Daoy (cell line): ENCODE measurements at places on chromosomes 5 and 9.

DNA sequence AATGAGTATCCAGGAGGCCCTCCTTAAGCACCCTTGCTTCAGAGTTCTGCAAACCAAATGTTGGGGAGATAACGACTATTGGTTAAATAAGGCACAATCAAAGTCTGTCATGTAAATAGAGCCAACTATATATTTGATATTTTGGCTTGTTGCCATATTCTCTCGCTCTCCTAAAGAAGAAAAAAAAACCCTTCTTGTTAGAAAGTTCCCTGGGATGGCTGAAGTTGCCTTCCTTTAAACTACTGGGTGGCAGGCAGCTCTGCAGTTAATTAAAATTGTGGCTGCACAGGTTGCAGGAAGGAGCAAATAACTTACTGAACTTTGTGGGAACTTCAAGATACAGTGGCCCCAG lies 227.0 kb upstream of the ANKRD55 start:
- no peak for DNase-seq

DNA sequence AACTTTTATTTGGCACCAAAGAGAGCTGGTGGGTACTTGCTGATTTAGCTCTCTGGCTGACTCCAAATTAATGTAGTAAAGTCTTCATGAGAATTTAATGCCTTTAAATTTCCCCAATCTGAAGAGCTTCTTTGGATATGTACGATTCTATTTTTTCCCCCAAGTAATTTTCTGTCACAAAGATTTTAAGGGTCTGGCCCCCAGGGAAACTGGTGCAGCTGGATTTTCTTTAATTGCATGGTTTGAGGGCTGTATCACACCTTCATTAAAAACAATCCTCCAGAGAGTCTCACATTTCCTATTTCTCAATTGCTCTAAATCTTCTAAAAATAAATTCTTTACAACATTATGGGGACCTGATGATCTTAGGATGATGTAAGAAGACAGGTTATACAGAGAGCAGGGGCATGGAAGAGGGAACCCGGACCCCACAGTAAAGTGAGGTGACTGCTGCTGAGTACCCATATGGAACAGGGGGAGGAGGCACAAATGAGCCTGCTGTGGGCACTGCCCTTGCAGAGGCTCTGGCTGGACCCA lies 158.9 kb downstream of the ENTREP1 start:
- no peak for DNase-seq

GRCh38 chr5:157672976-157673375 lies 1.6 kb downstream of the C5orf52 start:
- DNase-seq: no peak

- DNase-seq: no peak
These were observed 52.8 kb upstream of the CARTPT start for GRCh38 chr5:71666321-71666720.

- DNase-seq: no peak
These were observed 336.9 kb upstream of the DMAC1 start for GRCh38 chr9:8136477-8136876.

DNA sequence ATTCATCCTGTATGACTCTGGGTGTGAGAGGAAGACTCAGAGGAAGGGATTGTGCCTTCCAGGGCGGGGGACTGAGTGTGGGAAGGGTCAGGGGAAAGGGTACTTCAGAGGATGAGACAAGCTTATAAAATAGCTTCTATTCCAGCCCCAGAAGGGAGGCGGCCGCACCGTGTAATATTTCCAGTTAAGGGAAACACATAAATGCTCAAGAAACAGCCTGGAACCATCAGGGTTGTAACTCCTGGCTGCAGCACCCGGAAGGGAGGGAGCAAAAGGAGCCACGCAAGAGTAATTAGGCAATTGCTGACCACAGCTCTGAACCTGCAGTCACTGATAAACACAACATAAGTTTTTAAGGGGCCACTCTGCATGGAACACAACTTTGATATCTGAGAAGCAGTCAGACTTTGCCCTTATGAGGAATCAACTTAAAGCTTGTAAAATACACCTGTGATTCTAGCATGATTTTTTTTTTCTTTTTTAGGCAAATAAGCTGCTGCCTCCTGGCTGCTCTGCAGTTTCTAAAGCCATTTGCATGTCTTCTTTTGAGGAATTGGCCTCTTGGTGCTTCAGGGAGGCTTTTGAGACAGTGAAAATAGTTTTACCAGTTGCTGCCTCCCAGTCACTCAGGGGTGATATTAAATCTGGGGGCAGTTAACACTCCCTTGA lies 382.7 kb downstream of the ENC1 start:
- no peak for DNase-seq

- peak; percentile 79 for DNase-seq
These were observed 8.2 kb downstream of the CERCAM start for GRCh38 chr9:128428644-128429512.

GRCh38 chr5:116488356-116489041 lies 86.1 kb downstream of the SEMA6A start:
- DNase-seq: no peak

- peak; percentile 33 for DNase-seq
These were observed 789.3 kb downstream of the SEMA5A start for GRCh38 chr5:8756498-8757084.

DNA sequence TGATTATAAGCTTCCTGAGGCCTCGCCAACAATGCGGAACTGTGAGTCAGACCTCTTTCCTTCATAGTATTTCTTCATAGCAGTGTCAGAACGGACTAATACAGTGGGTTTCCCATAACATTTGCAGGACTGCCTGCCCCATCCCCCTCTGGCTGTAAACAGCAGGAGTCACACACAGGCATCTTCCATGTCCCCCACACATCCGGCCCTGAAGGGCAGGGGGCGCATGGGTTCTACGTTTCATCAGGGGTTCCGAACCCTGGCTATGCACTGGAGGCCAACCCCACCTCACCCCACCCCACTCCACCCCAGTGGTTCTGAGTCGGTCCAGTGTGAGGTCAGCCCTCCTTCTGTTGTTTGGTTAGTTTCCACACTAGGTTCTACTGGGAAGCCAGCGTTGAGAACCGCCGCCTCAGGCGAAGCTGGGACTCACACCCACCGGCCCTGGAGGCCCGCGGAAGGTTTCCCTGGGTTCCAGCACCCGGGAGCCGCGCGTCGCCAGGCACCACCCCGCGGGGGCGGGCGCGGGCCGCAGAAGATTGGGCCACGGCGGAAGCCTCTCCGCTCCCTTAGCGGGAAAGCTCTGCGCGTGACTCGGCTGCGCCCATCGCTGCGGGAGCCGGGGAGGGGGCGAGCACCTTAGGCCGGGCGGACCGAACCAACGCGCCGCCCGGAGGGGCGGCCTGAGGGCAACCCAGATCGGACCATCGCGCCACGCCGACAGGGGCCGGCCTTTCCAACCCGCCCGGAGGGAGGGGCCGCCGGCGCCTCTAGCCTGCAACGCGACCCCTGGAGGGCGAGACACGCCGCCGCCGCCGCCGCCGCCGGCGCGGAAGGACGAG lies at the start of gene RUSC2:
Gene RUSC2, plus strand, starts transcription at position 799 of the 842 bp plus-strand sequence. CDS start 56,411 bp downstream, outside the sequence.
- peak; percentile 91 for DNase-seq

- DNase-seq: no peak
These were observed 147.5 kb downstream of the EBF1 start for GRCh38 chr5:158952248-158952545.

DNA sequence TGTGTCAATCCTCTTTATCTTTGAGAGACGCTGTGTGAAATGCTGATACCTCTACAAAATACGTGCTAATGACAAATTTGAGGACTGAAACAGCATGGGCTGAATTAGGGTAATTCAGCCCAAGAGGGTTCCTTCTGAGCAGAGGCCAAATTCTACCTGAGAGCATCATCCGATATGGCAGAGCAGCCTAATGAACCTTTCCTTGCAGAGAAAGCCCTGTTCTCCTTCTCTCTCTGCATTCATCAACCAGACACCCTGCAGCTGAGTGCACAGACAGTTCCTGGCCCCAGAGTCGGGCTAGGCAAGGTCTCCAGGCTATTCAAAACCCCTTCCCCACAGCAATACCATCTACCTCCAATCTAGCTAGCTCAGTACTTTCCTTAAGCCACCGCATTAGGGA lies 77.9 kb downstream of the TRIM32 start:
- no peak for DNase-seq

- DNase-seq: no peak
These were observed 434.9 kb upstream of the SMARCA2 start for GRCh38 chr9:1580215-1580614.

DNA sequence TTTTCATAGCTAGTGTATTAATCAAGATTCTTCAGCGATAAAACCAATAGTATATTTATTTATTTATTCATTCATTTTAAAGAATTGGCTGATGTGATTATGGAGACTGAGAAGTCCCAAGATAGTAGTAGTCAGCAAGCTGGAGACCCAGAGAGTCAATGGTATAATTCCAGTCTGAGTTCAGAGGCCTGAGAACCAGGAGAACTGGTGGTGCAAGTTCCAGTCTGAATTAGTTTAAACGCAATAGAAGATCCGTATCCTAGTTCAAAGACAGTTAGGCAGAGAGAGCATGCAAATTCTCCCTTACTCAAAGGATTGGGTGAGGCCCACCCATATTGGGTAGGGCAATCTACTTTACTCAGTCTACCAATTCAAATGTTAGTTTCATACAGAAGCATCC lies 364.2 kb upstream of the RPS23 start:
- DNase-seq: no peak

GRCh38 chr5:175885813-175886212 lies 14.4 kb downstream of the CPLX2 start:
- peak; percentile 77 for DNase-seq

GRCh38 chr5:84725946-84726570 lies 341.4 kb upstream of the EDIL3 start:
- no peak for DNase-seq

GRCh38 chr9:108569624-108570023 lies 286.2 kb downstream of the ACTL7B start:
- DNase-seq: peak; percentile 63

DNA sequence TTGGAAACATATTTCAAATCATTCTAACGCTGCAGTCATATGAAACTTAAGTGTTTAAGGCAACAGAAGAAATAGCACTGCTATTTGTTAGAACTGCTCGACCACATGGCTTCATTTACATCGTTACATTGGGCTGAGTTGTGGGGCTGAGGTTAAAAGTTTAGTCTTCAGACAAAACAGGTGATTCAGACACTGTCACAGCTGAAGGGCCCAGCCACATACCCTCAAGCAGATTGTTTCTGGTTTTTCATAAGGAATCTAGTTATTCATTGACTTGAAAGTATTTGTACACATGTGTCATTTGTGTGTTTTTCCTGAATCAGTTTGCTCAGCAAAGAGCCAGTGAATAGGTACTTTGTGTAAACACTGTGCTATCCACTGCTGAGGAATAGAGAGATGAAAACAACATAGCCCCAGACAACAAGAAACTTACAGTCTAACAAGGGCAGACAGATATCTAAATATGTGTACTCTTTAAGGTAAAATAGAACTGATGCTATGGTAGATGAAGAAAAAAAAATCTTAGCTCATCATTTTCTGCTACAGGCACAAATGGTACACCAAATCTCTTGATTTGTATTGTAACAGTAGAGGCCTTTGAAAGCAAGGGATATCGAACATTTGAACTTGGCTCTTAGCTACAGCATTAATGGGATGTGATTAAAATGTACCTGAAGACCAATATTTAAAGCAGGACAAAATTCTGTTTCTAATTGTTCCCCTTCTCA lies 357.6 kb upstream of the RPS23 start:
- peak; percentile 82 for DNase-seq

DNA sequence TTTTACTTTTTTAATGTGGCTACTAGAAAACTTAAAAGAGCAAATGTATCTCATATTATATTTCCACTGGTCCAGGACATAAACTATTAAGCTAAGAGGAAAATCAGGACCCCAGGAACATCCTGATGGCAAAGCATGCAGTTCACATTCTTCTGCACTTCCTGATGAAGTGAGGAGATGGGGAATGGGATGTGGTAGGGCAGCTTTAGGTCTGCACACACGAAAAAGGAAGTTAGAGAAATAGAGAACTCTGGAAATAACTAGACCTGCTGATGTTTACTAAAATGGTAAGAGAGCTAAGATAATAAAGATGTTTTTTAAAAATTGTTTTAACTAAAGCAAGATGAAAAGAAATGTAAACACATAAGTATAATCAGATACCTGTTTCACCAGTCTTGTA lies 39.7 kb upstream of the NIPBL start:
- DNase-seq: no peak

DNA sequence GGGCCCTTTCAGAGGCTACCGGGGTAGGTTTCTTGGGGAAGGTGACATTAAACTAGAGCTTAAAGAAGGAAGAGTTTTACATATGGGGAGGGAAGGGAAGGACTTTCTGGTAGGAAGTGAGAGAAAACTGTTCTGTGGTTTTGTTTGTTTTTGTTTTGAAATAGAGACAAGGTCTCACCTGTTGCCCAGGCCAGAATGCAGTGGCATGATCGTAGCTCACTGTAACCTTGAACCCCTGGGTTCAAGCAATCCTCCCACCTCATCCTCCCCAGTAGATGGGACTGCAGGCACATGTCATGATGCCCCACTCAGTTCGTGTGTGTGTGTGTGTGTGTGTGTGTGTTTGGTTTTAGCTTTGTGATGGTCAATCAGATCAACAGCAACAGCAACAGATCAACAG lies 37.4 kb upstream of the CNOT6 start:
- no peak for DNase-seq

DNA sequence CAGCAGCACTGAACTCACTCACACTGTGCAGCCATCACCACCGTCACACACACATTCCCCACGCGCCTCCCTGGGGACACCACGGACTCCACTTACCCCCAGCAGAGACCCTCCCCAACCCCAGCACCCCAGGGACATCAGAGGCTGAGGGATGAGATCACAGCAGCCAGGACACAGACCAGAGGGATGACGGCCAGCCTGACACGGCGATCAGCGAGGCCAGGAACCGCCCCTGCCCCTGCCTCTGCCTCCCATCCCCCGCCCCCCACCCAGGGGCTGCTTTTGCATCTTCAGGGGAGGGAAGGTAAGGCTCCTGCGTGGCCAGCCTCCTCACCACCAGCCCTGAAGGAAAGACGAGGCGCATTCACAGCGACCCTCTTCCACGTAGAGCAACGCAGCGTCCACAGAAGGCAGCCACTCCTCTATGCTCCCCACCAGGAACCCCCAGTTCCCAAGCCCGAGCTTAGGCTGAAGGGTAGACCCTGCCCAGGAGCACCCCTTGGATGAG lies 104.5 kb downstream of the VAV2 start:
- DNase-seq: no peak

GRCh38 chr9:126956917-126957686 lies 42.5 kb downstream of the RALGPS1 start:
- peak; percentile 77 for DNase-seq
